ENCODE measurements at places on chromosomes 1 and 21.

- no peak for DNase-seq
Observed at GRCh38 chr1:233443040-233443760, 115.7 kb downstream of the MAP3K21 start.

- DNase-seq = no peak
Observed at GRCh38 chr21:26432410-26432809, 140.7 kb downstream of the CYYR1 start.

DNA sequence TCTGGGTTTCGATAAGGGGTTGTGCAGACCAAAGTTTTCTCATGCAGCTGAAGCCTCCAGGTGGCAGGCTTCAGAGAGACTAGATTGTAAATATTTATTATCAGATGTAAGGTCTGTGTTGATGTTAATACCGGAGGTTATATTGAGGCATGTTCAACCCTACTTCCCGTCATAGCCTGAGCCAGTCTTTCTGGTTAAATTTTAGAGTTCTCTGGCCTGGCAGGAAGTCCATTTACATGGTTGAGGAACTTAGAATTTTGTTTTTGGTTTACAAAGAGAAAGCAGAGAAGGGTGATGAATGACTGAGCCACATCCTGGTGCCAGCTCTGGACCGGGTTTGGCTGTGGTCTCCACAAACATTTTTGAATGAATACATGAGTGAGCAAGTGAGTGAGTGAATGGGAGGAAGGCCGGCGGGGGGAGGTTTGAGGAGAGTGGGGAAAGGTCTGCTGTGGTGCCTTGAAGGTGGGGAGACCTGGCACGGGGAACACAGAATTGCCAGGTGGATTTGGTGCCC lies 218.5 kb downstream of the DISC1 start:
- DNase-seq = no peak

GRCh38 chr21:44418876-44419230 lies 36.5 kb upstream of the LRRC3 start:
- no peak for DNase-seq

DNA sequence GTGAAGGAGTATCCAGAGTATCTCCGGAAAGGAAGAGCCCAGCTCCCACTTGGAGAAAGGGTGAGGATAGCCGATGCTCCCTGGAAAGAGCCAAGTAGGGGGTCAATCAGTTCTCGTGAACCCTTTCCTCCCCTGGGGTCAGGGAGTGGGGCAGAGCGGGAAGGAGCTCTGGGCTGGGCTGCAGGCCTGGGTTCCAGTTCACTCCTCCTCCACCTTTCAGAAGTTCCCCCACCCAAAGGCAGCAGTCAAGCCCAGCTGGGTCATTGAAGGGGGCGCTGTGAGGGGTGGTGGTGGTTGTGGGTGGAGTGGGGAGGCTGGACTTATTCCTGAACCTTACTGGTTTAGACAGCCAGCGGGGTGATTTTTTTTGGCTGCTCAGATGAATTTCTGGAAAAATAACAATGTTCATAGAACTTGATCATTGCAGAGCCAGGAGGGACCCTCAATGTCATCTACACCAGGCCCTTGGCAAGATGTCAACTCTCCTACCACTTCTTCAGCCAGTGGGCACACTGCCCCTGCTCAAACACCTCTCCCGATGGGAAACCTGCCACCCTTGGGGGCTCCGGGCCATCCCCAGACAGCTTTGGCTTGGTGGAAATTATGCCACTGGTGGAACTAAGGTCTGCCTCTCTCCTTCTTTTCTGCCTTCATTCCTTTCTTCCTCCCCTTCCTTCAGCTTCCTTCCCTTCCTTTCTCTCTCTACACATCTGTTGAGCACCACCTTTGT lies 235.8 kb downstream of the TRABD2B start:
- no peak for DNase-seq

GRCh38 chr21:37574751-37575150 lies 208.2 kb downstream of the DYRK1A start:
- no peak for DNase-seq

DNA sequence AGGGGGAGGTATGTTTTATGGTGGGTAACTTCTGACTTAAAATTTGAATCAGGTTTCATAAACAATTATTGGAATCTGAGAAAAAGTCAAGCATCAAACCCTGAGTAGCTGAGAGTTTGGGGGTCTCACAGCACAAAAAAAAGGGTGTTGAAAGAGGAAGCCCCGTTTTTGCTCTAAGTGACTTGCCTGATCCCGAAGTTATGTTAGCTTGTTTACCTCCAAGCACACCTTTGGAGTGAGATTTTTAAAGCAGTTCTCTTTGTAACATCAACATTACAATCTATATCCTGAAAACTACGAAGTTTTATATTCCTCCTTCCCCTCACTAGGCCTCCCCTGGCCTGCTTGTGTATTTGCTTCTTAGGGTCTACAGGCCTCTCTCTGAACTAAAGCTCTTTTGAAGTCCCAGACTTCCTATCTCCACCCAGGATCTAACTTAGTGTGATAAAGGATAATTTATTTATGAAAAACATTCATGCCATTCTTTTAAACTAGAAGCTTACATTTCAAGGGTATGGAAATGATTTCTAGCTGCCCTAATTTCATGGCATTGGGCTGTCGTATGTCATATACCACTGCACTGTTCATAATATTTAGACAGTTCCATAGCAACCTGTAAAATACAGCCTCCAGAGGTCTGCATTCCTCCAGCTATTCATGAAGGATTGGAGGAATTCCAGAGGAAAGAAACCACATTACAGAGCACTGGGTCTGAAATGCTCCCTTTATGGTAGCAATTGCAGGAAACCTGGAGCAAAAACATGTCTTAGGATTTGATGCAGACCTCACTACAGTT lies 36.1 kb upstream of the RGS1 start:
- DNase-seq = no peak

DNA sequence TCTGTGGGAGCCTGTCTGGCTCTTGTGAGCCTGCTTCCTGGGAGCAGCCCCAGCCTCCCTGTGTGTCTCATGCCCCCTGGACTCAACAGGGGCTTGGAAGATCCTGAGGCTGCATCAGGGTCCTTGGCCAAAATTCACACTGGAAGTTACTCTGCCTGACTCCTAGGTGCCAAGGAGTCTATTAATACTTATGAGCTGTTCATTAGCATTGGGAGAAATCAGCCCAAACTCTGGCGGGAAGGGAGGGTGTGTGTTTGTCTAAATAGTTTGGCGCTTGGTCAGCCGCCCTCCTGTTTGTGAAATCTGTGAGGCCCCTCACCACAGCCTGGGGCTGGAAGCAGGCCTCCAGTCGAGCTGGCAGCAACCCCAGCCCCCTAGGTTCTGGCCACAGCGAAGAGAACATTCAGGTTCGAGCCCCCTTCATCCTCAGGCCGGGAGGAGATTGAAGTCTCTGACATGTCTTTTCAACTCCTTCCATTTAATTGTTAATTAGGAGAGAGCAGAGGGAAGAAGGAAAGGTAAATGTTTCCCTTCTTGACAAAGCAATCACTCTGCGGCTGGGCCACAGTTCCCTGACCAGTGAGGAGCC lies 82.1 kb upstream of the F3 start:
- DNase-seq = no peak

GRCh38 chr1:211874521-211875347 lies 44.2 kb upstream of the LPGAT1 start:
- no peak for DNase-seq

- no peak for DNase-seq
Observed at GRCh38 chr1:84634536-84635205, 55.6 kb downstream of the SSX2IP start.

DNA sequence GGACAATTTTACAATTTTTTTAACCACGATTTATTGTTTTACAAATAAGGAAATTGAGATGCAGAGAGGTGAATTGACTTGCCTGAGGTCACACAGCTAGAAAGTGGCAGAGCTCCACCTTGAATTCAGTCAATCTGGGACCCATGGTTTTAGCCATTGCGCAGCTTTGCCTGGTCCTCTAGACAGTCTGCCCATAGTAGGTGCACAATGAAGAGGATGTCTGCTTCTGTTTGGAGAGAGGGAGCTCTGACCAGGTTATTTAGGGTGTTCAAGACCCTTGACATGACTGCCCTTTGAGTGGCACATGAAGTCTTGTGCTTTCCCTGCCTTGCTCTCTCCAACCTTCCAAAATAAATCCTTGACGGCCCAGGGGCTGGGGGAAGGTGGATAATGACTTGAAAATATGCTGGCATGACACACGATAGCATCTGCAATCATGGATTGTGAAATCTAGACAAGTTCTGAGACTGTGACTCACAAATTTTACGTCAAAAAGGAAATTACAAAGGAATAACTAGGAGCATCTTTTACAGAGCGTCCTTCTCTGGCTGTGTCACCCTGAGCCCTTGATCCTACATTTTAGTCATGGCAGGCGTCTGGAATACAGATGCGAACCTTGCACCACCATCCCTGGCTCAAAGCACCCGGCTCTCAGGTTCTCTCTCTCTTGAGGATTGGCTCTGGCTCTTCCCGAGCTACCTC lies 26.2 kb upstream of the ID3 start:
- DNase-seq = no peak

DNA sequence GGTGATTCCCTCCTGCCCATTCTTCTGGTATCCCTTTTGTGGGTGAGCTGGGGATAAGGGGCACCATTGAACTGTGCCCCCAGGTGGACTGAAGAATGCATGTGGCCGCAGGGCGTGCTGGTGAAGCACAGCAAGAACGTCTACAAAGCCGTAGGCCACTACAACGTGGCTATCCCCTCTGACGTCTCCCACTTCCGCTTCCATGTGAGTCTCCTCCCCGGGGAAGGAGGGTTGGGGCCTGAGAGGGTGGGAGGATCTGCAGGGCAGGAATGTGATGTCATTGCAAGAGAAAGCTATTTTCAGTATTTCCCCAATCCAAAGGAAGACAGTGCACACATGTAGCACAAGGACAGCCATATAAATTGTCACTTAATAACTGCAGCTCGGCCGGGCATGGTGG lies 7.5 kb upstream of the KPNA6 start:
- DNase-seq = no peak

DNA sequence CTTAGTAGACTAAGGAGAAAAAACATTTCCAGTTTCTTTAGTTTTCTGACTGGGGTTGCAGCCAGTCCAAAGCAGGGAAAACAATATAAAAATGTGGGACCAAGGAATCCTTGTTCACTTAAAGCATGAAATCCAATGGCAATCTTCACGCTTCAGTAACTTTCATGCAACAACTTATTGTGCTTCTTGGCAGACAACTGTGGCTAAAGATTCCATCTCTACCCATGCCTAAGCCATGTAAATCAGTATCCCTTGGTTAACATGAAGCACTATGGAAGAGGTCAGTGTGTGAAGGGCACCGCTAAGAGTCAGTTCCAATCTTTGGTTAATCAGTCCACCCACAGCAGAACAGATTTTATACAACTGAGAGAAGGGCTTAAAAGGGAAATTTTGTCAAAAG lies 201.8 kb upstream of the GREM2 start:
- DNase-seq = no peak

- DNase-seq = no peak
Observed at GRCh38 chr1:90155721-90156487, 161.0 kb downstream of the ZNF326 start.

DNA sequence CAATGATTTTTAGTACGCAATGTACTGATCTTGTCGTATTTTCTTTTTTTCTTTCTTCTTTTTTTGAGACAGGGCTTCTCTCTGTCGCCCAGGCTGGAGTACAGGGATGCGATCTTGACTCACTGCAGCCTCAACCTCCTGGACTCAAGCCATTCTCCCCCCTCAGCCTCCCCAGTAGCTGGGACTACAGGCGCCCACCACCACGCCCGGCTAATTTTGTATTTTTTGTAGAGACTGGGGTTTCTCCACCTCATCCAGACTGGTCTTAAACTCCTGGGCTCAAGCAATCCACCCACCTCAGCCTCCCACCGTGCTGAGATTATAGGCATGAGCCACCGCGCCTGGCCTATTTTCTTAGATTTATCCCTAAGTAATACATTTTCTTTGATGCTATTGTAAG lies 43.9 kb upstream of the COL6A2 start:
- no peak for DNase-seq

DNA sequence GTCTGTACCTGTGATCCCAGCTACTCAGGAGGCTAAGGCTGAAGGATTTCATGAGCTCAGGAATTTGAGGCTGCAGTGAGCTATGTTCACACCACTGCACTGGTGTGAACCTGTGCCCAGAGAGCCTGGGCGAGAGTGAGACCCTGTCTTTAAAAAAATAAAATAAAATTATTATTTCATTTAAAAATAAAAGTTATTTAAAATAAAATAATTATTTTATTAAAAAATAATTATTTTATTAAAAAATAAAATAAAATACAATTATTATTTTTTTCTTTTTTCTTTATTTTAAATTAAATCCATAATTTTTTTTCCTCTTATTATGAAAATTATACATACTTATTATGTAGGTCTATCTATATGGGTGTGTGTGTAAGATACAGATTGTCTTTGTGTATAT lies 53.6 kb downstream of the LHX9 start:
- no peak for DNase-seq

GRCh38 chr1:24931468-24932231 lies 1.6 kb upstream of the RUNX3 start:
- no peak for DNase-seq

DNA sequence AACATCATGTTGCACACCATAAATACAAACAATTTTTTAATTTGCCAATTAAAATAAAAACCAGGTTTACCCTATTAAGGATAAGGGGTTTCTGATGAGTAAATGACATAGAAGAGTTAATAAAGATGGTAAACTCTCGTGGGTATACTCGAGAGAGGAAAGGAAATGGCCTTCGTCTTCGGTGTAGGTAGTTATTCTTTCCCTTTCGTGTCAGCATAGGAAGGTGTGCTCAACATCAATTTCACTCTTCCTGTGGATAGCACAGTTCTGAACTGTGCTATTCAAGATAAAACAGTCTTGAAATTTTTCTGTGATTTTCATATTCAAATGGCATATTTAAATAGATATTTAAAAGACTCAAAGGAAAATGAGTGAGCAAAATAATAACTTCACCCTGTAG lies 98.2 kb downstream of the RGL1 start:
- no peak for DNase-seq

DNA sequence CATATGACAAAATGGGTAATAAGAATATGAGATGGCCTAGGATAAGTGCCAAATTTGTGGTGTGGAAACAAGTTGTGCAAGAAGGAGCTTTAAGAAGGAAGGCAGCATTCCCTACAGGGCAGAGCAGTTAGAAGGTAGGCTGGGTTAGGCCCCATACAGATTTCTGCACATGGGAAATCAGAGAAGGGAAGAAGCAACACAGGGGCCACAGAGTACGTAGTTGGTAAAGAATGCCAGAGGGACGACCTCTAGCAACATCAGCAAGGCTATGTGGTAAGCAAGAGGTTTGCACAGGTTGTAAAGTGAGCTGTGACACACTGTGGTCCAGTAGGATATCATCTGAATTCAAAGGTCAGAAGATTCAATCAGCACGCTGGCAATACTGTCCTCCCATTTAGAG lies 765.6 kb upstream of the B3GALT2 start:
- no peak for DNase-seq

DNA sequence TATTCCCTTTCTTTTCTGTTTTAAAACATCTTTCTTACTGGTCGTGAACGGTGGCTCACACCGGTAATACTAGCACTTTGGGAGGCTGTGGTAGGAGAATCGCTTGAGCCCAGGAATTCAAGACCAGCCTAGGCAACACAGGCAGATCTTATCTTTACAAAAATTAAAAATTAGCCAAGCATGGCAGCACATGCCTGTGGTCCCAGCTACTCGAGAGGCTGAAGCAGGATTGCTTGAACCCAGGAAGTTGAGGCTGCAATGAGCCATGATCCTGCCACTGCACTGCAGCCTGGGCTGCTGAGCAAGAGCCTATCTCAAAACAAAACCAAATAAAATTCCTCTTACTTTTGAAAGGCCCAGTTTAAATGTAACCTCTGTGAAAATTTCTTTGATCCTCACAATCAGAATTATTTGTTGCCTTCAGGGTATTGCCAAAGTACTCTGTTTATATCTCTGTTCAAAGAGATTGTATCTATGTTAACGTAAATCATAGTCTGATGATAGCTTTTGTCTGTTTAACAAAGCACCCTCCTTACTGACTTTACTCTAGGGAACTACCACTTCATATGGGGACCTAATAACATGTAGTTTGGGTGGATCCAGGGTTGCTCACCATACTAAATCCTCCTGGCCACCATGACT lies 71.6 kb downstream of the RERE start:
- DNase-seq = no peak
